HTR-8/SVneo (cell line): ENCODE measurements at places on chromosomes 2 and 18.
A peak's percentile ranks its signal among the peaks of the same experiment; 100 is the strongest.

GRCh38 chr18:46072959-46073358, 899 bp upstream of the PSTPIP2 start:
- no peak for DNase-seq

DNA sequence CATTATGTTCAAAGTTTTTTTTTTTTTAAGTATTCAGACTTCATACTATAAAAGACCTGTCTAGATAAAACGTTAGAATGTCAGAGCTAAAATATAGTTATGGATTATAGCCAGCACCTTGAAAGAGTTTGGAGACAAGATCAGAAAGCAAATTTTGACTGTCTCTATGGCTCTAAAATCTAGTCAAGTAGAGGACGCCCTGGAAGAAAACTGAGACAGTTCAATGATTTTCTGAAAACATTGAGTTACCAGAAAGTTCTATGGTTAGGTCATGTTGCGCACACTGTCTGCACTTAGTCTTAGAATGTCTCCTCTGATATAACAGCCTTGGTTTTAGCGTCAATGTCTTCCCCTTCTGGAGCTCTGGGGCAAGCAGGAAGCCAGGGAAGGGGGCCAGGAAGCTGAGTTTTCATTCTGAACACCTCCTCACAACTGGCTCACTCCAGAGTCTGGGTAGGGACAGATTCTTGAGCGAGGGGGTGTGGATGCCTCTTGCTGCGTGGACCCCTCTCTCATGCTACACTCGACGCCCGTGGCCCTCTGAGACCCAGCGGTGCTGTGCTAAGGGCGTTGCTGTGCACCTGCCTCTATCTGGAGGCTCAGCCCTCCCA, 99.5 kb downstream of the RNF144A start:
- no peak for DNase-seq

DNA sequence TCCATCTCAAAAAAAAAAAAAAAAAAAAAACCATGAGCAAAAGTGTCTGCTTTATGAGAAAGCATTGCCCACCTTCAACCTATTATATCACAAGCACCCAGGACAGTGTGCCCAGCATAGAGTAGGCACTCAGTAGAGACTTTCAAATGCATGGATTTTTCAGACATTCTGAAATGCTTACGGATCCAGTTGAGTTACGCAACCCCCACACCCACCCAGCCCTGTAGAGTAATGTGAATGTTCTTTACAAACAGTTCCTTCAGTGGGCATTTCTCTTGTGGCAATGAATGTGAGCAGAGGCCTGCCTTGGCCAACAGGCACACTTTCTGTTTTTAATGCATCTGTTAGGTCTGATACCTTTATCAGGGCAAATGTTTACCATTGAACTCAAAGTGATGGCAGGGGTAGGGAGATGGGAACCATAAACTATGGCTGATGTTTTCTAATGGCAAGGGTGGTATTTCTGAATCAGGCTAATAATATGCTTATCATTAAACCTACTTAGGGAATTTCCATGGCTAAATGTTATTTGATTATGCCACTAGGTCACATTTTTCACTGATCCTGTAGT, 65.0 kb upstream of the RPL31 start:
- no peak for DNase-seq

DNA sequence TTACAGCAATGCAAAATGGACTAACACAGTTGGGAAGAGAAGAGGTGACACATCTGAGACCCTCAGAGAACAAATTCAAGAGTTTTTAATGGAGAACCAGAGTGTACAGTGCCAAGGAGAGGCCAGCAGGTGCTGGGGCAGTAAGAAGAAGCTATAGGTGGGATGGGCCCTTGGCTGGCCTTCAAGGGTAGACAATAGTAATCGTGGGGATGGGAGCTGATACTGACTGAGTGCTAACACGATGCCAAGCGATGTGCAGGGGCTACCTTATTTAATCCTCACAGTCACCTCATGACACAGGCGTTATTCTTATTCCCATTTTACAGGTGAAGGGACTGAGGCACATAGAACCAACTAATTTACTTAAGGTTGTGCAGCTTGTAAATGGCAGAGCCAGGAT, 131.9 kb upstream of the ID2 start:
- no peak for DNase-seq

DNA sequence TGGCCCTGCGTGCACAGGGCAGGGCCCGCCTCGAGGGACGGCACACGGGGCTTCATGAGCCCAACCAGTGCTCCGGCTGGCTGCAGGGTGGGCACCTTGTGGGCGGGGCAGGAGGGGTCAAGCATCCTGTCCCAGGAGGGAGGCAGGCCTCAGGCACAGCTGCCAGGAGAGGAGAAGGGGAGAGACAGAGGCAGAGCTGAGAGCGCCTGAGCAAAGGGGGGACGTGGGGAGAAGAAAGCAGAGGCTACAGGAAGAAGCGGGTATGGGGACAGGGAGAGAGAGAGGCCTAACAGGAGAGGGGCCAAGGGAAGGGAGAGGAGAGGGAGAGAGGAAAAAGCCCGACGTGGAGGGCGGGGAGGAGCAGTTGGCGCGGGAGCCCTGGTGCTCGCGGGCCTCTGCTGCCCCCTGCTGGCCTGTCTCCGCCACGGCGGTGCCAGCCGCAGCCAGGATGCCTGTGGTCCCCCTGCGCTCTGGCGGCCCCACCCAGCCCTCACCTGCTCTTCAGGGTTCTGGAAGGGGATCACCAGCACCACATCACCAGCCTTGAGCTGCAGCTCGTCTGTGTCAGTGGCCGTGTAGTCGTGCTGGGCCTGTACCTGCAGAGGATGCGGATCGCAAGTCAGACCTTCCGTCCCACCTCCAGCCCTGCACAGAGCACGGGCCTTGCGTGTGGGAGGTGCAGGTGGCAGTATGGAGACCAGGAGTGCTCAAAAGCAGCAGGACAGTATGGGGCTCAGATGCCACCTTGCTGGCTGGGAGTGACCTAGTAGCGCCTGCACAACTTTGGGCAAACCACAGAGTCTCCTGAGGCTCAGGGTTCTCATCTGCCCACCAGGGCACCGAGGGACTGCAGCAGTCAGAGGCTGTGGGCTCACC, 56.8 kb downstream of the BIN1 start:
- peak; percentile 73 for DNase-seq

DNA sequence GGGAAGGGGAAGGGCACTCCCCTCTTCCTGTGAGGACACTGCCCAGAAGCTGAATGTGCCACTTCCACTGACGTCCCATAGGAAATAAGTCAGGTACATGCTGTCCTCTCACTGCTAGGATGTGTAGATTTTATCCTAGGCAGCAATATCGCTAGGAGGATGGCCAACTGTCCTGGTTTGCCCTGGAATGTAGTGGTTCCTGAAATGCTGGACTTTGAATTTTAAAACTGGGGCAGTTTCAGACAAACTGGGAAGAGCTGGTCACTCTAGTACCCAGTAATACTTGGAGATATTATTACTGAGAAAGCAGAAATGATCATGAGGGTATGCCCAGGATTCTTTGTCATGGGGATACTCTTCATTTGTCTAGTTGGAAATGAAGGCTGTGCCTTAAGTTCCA, 5.4 kb upstream of the KCNS3 start:
- no peak for DNase-seq

DNA sequence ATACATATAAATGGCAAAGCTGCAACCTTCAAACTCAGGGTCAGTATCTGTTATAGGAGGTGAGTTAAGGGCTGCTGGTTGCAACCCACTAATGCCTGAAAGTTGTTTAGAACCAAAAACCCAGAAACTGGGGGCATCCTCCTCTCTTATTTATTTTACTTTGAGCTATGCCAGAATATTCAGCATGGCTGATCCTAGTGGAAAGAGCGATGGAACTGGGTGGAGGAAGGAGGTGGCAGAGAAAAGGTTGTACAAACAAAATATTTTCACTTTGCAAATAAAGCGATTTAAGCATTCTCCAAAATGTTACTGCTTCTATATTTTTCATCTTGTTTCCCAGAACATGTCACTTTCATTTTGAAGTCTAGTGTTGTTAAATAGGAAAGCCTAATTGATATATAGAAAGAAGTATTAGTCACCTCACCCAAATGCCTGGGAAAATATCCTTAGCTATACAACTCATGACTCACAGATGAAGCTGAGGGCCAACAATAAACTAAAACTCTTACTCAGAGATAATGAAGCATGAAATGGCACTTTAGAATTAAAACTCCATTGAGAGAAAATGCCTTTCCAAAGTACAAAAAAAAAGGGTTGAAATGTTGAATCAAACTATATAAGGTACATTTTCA, 251.4 kb upstream of the UBE2E3 start:
- DNase-seq: peak; percentile 23

- DNase-seq: no peak
Measured at GRCh38 chr2:232870018-232870765, at the start of gene SNORC. SNORC (plus strand) TSS chr2:232870264; CDS start chr2:232870342, 78 bp downstream.

DNA sequence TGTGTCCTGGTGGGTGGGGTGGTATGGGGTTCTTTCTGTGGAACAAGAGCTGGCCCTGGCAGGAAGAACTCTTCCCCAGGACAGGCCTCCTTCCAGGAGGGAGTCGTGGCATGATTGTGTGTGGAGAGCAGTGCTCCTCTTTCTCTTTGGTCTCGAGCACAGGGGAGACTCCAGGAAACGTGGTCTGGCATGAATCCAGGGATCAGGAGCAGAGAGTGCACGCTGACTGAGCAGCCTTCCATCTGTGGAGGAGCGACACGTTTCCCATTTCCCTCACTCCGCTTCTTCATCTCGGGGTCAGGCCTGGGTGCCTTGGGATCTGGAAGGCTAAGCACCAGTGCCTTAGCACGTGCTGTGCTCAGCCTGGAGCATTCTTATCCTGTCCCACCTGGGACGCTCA, 132.0 kb upstream of the HDAC4 start:
- no peak for DNase-seq

- no peak for DNase-seq
Measured at GRCh38 chr2:24558781-24559472, 67.9 kb downstream of the NCOA1 start.

GRCh38 chr2:9313443-9313842, 106.8 kb downstream of the ASAP2 start:
- DNase-seq: no peak

- DNase-seq: no peak
Measured at GRCh38 chr18:59033974-59034373, 105.7 kb upstream of the SEC11C start.

GRCh38 chr2:123500988-123501387, 524.1 kb upstream of the CNTNAP5 start:
- DNase-seq: no peak

- no peak for DNase-seq
Measured at GRCh38 chr2:54329482-54330161, 73.6 kb upstream of the TSPYL6 start.

GRCh38 chr18:3463051-3463450, 13.1 kb downstream of the TGIF1 start:
- no peak for DNase-seq

GRCh38 chr2:69797836-69798289, 31.6 kb upstream of the GMCL1 start:
- peak; percentile 39 for DNase-seq

DNA sequence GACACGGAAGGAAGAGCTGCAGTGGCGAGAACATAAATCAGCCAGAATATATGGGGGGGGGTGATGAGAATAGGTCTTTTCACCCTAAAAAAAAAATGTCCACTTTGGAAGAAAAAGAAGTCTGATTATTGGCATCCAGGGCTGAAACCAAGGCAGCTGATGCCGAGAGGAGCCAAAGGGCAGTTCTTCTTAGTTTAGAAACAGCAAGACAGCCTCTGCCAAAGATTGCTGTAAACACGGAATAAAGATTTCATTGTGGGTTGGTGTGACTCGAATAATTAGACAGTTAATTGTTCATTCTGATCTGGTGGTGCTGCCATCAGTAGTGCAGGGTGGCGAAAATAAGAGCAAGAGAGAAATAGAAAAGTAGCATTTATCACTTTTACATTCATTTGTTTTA, 3.5 kb downstream of the CDH20 start:
- DNase-seq: no peak

- DNase-seq: no peak
Measured at GRCh38 chr2:149586898-149587219, 716 bp downstream of the MMADHC start.

DNA sequence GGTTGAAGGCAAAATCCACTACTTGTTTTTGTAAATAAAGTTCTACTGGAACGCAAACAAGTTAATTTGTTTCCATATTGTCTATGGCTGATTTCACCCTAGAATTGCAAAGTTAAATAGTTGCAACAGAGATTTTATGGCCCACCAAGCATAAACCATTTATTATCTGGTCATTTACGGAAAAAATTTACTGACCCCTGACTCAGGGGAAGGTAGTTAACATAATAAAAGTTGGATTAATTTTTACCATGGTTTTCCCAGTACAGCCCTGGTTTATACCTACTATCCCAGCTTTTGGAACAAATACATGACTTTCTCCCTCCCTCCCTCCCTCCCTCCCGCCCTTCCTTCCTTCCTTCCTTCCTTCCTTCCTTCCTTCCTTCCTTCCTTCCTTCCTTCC, 588.9 kb upstream of the TMEFF2 start:
- no peak for DNase-seq

DNA sequence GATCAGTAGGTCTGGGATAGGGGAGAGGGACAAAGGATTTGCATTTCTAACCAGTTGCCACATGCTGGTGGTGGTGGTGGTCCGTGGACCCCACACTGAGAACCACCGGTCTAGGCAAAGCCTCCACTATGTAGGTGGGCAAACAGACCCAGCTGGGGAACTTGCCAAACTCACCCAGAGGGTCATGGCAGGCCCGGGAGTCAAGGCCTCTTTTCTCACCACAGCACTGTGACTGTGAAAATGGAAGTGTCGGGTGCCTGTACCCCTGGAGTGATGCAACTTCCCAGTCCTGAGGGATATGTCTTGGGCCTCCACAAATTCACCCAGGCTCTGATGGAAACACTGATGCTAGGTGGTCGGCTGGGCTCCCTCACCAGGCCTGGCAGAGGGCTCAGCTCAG, 101.2 kb upstream of the SMAD2 start:
- DNase-seq: no peak

DNA sequence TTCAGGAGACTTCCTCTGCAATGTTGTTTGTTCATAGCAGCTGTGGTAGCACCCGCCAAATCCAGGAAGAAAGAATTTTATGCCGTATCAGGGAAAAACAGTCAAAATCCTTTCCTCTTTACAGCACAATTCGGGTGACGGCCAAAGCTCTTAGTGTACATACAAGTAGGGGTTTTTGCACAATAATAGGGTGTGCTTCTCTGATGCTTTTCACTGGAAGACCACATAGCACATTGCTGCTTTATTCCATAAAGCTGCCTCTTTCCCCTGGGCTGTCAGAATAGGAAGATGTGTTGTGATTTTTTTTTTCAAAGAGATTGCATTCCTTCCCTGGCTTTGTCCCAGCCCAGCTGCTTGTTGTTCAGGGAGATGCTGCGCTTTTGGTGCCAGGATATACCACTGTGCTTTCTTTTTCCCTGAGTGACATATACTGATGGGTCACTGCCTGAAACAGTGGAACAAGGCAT, 27.2 kb upstream of the LANCL1 start:
- no peak for DNase-seq
